Activated CD4-positive, alpha-beta T cell treated with anti-CD3 and anti-CD28 coated beads, Interleukin-10, Interleukin-2, amounts not matched to agents 100 ng/mL and 50 ng/mL, durations not matched to agents 16 hours and 8 hours (primary cell): ENCODE measurements at places on chromosomes 1 and 21.

- no peak for DNase-seq
Observed at GRCh38 chr1:244391761-244392160, 59.9 kb downstream of the ADSS2 start.

DNA sequence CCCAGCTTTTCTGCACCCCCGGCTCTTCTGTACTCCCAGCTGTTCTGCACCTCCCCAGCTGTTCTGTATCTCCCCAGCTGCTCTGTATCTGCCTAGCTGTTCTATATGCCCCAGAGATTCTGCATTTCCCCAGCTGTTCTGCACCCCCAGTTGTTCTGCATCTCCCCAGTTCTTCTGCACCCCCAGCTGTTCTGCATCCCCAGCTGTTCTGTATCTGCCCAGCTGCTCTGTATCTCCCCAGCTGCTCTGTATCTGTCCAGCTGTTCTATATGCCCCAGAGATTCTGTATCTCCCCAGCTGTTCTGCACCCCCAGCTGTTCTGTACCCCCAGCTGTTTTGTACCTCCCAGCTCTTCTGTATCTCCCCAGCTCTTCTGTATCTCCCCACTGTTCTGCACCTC lies 41.1 kb downstream of the UMODL1 start:
- no peak for DNase-seq

GRCh38 chr1:237684236-237684635 lies 206.5 kb downstream of the ZP4 start:
- no peak for DNase-seq

GRCh38 chr1:97780884-97781283 lies 139.9 kb downstream of the DPYD start:
- DNase-seq = no peak

DNA sequence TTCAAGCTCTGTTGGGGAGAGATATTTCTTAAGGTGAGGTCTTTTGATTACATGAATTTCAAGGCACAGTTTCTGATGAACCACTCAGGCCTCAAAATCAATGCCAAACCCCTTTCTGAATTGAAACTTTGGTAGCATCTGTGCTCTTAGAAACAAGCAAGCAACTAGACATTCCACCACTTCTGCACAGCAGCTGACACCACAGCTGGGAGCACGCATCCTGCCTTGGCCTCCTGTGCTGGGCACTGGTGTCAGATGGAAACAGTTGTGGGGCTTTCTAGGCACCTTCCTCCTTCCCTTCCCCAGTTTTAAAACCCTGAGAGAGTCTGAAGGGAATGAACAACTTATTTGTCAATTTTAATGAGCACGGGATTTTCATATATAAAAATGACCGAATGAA lies 360.2 kb downstream of the ADGRL2 start:
- DNase-seq = no peak

DNA sequence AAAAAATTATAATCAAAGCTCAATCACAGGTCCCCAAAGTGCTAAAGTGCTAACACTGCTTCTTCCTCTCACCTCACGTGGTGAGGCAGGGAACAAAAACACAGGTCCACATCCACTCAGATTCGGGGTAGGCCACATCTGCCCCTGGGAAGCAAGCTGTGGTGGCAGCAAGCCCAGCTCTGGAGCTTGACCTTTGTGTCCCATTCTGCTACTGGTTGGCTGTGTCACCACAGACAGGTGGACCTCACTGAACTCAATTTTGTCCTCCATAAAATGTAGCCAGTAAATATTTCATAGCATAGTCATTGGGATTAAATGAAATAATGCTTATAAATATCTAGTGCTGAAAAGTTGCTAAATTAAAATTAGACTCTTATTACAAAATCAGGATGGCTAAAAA lies 8.5 kb downstream of the AZIN2 start:
- no peak for DNase-seq
